Aorta (tissue), 5 donors: ENCODE measurements at places on chromosomes 5 and 9. TPM values are rescaled to one million over a fixed set of nuclear protein-coding genes. Genes with fewer than 3 reads are reported as not detected.
A peak's percentile ranks its signal among the peaks of the same experiment; 100 is the strongest.

DNA sequence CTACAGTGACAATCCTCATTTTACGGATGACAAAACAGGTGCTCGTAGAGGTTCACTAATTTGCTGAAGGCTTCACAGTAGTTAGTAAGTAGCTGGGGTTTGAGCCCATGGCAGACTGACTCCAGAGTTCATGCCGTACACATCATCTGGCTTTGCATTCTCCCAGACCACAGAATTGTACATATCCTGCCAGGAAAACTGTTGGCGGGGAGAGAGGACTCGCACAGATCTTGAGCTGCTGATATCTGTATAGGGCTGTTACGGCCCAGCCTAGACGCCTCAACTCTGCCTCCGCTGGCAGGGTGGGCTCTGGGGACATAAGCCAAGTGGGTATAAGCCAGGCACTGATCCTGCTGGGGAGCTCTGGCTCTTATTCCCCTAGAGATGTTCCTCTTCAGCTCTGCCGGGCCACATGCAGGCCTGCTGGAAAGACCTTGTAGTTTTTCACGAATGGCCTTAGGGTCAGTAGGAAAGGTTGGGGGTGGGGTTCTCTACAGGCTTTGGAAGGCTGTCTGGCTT, 16.3 kb downstream of the LARP1 start:
- DNase-seq: no peak

Gene TMC1
- total RNA-seq: 0.62 TPM

DNA sequence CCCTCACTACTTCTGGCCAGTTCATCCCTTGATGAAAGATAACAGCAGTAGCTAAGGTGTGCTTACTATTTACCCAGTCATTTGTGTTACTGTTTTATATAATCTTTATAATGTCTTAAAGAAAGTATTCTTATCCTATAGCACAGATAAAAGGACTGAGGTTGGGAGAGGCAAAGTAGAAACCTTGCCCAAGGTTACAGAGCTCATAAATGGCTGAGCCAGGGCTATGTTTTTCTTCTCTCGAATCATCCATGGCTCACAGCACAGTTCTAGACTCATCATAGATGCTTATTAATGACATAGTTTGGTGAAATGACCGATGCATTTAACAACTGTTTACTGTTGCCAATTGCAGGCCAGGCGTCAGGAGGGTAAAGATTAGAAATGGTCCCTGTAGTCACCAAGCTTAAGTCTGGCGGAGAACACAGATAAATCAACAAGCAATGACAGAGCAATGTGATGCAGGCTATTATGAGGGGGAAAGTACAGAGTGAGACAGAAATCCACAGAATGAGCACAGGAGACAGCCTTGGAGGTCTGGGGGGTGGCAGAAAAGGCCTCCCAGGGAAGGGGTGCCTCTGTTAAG, 65.6 kb upstream of the ZNF622 start:
- DNase-seq: no peak

DNA sequence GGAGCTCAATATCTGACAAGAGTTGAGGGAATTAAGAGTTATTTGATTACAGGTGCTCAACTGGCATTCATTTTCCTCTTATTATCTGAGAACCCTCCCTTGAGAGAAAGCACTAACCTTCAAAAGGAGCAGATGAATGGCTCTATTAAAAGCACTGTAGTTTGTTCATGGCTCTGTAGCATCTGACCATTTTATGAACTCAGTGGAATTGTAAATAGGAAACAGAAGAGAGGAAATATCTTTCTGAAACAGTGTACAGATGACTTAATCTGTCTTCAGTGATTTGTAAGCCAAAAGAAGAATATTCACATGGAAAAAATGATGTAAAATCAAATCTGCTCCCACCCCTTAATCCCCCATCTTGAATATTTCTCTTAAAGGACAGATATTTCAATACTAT, 810.4 kb upstream of the GRAMD2B start:
- no peak for DNase-seq

GRCh38 chr5:171513591-171513990, 94.1 kb downstream of the FGF18 start:
- no peak for DNase-seq

DNA sequence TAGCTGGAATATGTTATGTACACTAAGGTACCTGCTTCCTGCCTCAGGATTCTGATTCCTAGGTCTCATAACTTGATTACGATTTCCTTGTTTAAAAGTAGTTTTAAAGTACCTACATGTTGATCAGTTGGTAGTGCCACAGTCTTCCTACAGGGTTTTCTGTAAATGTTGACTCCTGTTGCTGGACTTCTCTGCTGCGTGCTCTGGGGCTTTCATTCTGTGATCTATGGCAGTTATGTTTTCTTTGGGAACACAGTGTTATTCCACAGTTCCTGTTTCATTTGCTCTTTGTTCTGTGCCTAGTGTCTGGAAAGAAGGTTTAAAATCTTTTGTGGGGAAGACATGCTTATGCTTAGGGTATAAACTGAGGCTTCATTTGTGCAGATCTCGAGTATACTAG, 343.5 kb downstream of the PLK2 start:
- DNase-seq: no peak

Gene PCDHGA6
- 8.8 TPM for total RNA-seq

Gene RASGEF1C
- total RNA-seq: 0.66 TPM

DNA sequence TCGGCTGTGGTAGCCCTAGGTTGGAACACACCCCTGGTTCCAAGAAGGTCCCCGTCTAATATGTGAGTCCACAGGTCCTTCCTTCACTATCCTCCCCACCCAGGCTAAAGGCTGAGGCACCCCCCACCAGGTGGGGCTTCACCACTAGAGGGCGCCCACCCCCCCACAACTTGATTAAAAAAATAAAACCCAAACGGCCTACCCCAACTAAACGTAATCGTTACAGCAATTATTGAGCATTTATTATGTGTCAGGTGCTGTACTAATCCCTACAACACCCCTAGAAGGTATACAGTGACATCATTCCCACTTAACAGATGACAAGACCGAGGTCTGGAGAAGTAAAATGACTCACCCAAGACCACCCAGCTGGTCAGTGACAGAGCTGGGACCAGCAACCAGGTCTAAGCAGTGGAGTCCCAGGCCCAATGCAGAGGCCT, 65.0 kb downstream of the FGF18 start:
- no peak for DNase-seq

DNA sequence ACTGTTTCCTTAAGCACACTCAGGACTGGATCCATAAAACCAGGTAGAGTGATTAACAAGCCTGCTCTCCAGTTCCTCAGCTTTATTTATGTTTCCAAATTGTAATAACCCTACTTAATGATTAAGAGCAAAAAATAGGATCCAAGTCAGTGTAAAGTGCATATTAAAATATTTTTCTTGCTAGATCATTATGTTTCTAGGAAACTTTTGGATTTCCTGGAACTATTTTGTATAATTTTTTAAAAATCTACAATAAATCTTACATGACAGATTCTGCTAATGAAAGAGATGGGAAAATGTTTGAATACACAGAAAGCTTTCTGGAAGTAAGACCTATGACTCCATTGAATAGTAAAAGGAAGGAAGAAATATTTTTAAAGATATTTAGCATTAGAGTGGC, 35.5 kb downstream of the BHMT start:
- DNase-seq: no peak

GRCh38 chr5:157903117-157903450, 44.1 kb upstream of the CLINT1 start:
- DNase-seq: no peak

DNA sequence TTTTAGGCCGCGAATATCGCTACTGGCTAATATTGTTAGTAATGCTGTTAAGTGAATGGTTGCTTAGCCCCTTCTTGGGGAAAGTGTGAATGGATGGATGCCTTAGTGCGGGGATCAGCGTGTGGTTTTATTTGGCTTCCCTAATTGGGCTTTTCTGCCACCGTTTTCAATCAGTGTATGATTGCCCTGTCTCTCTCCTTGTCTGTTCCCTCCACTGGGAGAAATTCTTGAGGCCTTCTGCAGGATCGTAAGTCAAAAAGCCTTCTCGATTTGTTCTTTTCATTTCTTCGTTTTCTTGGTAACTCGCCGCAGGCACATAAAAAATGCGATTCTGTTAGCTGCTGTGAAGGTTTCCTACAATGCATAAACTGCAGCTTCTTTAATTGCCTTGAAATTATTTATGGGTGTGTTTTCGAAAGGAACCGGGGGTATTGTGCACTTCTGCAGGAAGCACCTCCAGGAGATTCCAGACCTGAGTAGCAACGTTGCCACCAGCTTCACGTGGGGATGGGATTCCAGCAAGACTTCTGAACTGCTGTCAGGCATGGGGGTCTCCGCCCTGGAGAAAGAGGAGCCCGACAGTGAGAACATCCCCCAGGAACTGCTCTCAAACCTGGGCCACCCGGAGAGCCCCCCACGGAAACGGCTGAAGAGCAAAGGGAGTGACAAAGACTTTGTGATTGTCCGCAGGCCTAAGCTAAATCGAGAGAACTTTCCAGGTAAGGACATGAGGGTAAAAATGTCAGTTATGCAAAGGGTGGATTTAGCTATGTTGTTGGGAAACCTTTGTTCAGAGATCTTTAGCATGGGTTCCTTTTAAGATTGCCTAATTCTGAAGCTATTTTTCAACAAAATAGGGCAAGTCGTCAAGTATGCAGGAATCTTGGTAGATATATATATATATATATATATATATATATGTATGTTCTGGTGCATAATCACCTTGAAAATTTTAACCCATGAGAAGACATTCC, 700 bp downstream of the SKP2 start:
- no peak for DNase-seq

DNA sequence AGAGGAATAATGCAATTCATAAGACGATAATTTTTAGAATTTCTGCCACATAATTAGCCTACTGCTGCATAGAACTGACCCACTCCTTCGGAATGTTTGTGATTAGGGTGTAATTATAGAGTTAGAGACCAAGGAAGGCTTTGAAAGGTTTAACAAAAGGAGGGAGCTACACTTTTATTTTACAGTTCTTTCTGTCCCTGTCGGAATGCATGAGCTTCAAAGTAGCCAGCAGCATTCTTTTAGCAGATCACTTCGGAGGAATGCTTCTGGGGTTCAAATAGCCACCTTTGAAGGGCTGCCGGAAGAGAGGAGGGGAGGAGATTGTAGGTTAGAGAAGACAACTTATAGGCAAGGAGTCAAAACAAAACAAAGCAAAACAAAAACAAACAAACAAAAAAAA, 168.1 kb downstream of the GRIA1 start:
- no peak for DNase-seq

GRCh38 chr5:147169399-147169798, 65.4 kb upstream of the STK32A start:
- DNase-seq: peak; percentile 48

Gene DIPK1B
- 7.3 TPM for total RNA-seq

DNA sequence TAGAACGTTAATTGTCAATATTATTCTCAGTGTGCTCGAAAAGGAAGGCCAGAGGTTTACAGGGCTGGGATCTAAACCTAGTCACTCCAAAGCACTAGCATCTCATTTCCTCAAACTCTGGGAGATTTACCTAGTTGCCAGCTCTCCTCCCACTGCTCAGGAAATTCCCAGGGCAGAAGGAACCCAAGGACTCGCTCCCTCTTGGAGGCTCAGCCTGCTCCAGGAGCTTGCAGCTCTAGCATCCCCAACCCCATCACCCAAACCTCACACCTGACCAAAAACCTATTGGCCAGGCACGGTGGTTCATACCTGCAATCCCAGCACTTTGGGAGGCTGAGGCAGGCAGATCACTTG, 26.0 kb downstream of the SERINC5 start:
- DNase-seq: no peak

- no peak for DNase-seq
These were observed 20.1 kb downstream of the SLC35D2 start for GRCh38 chr9:96363175-96363967.
